ENCODE measurements at places on chromosomes 13 and 19. TPM values are rescaled to one million over a fixed set of nuclear protein-coding genes. Genes with fewer than 3 reads are reported as not detected.

The ACTMAP gene
- total RNA-seq, result 1.1 TPM

GRCh38 chr13:75458696-75459422 lies 23.1 kb downstream of the TBC1D4 start:
- no peaks in the 10 kb centered on the region for H3K4me1 ChIP-seq
- H3K36me3 ChIP-seq, result no peaks in the 10 kb centered on the region
- no peak for DNase-seq
- H3K27ac ChIP-seq, result no peak overlapping the region

DNA sequence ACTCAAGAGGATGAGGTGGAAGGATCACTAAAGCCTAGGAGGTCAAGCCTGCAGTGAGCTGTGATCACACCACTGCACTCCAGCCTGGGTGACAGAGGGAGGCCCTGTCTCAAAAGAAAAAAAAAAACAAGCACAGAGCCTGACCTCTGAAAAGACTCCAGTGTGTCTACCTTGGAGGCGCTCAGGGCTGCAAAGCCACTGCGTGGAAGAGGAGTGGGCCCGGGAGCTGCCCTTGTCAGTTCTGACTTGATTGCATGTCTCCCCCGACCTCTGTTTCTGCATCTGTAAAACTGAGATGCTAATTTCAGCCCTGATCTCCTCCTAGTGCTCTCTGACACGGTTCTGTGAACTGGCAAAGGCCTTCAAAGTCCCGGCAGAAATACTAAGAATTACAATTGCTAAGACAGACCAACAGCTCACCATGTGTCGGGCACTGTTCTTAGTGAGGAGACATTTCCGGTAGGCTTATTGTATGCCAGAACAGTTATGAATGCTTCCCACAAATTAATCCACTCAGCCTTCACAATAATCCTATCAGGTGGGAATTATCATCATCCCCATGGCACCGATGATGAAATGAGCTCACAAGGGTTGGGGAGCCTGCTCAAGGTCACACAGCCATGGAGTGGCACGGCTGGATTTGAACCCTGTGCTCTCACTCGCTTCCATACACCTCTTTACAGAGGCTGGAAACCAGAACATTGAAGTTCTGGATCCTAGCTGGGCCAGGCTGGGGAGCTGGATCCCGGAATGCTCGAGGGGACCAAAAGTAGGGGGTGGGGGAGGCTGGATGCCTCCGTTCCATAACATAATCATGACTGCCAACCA lies 3.5 kb downstream of the AKT2 start:
- no peaks in the 10 kb centered on the region for H3K36me3 ChIP-seq
- no peaks in the 10 kb centered on the region for H3K27me3 ChIP-seq
- DNase-seq, result no peak
- H3K4me1 ChIP-seq, result peaks cover 28% of the 10 kb centered on the region
- H3K4me3 ChIP-seq, result no peak overlapping the region
- H3K27ac ChIP-seq, result no peak overlapping the region

- H3K27me3 ChIP-seq, result no peaks in the 10 kb centered on the region
- H3K27ac ChIP-seq, result no peak overlapping the region
- H3K36me3 ChIP-seq, result no peaks in the 10 kb centered on the region
- no peak for DNase-seq
- H3K4me3 ChIP-seq, result no peak overlapping the region
- no peaks in the 10 kb centered on the region for H3K4me1 ChIP-seq
Observed at GRCh38 chr13:42652642-42653415, 78.9 kb downstream of the TNFSF11 start.

The SCAMP4 gene
- total RNA-seq, result 44.1 TPM

GRCh38 chr19:45376045-45376724 lies 5.8 kb upstream of the ERCC2 start:
- H3K36me3 ChIP-seq, result no peaks in the 10 kb centered on the region
- no peak overlapping the region for H3K4me3 ChIP-seq
- no peak overlapping the region for H3K27ac ChIP-seq
- H3K27me3 ChIP-seq, result no peaks in the 10 kb centered on the region
- H3K4me1 ChIP-seq, result no peaks in the 10 kb centered on the region

The KIR2DL1 gene
- total RNA-seq, result not detected

GRCh38 chr19:48698046-48698445 lies 2.3 kb downstream of the FUT2 start:
- no peaks in the 10 kb centered on the region for H3K4me1 ChIP-seq
- H3K27ac ChIP-seq, result no peak overlapping the region
- no peaks in the 10 kb centered on the region for H3K27me3 ChIP-seq
- no peak overlapping the region for H3K4me3 ChIP-seq

The IL11 gene
- total RNA-seq, result not detected

GRCh38 chr13:48919751-48920150 lies 56.0 kb upstream of the FNDC3A start:
- no peak for DNase-seq
- H3K36me3 ChIP-seq, result no peaks in the 10 kb centered on the region
- no peak overlapping the region for H3K4me3 ChIP-seq
- no peak overlapping the region for H3K27ac ChIP-seq
- no peaks in the 10 kb centered on the region for H3K27me3 ChIP-seq
- no peaks in the 10 kb centered on the region for H3K4me1 ChIP-seq

DNA sequence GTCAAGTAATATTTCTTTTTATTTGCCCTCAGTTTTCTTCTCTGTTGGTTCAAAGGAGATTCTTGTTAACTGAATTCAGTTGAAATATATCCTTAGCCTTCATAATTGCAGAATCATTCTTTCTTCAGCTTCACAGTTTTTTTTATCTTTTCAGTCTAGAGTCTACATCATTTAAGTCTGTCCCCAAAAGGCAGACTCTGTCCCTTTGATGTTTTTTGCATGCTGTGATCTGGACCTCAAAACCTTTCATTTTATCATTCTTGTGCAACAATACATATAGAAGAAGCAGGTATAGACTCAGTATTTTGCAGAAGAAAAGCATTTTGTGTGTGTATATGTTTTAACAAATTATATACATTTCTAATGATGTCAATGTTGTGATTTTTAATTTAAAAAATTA lies 734.8 kb upstream of the GPC6 start:
- no peak for DNase-seq
- H3K36me3 ChIP-seq, result no peaks in the 10 kb centered on the region
- H3K4me1 ChIP-seq, result no peaks in the 10 kb centered on the region
- H3K4me3 ChIP-seq, result no peak overlapping the region
- H3K27me3 ChIP-seq, result no peaks in the 10 kb centered on the region
- H3K27ac ChIP-seq, result no peak overlapping the region

DNA sequence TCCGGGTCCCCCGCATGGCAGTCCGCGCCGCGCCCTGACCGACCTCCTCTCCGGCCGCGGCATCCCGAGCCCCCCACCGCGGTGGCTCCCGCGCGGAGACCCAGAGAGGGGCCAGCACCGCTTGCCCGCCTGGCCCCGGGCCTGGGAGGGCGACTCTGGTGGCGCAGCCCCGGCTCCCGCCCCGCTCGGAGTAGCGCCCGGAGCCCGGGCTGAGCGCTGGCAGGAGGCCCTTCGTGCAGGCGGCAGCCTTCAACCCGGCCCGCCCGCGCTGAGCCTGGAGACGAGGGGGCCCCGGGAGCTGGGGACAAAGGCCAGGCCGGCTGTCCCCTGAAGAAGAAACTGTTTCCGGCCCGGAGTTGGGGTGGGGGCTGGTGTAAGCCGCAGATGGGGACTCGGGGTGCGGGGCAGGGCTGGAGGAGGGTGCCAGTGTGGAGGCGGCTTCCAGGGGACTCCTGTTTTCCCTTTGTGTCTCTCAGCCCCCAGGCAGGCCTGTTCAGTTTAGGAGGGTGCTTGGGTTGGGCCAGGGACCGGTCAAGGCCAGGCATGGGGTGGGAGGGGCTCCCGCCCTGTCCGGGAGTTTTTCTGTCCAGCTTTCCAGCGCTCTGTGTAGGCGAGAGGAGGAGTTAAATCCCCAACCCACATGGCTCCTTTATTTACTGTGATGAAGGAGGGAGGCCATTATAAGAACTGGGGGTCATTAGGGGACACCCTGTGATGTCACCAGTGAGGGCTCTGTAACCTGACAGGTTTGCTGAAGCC lies 935 bp downstream of the LRP3 start:
- H3K4me1 ChIP-seq, result peaks cover 13% of the 10 kb centered on the region
- DNase-seq, result no peak
- peak overlapping the region; percentile 84 for H3K4me3 ChIP-seq
- H3K36me3 ChIP-seq, result peaks cover 5% of the 10 kb centered on the region
- H3K27ac ChIP-seq, result no peak overlapping the region
- no peaks in the 10 kb centered on the region for H3K27me3 ChIP-seq

GRCh38 chr19:15448778-15449619 lies 757 bp downstream of the WIZ start:
- H3K27me3 ChIP-seq, result no peaks in the 10 kb centered on the region
- H3K36me3 ChIP-seq, result no peaks in the 10 kb centered on the region
- H3K4me3 ChIP-seq, result peak overlapping the region; percentile 84
- no peak for DNase-seq
- peaks cover 56% of the 10 kb centered on the region for H3K4me1 ChIP-seq

GRCh38 chr13:32893176-32893575 lies 123.0 kb upstream of the KL start:
- no peaks in the 10 kb centered on the region for H3K27me3 ChIP-seq
- H3K4me3 ChIP-seq, result no peak overlapping the region
- H3K27ac ChIP-seq, result no peak overlapping the region
- no peak for DNase-seq

DNA sequence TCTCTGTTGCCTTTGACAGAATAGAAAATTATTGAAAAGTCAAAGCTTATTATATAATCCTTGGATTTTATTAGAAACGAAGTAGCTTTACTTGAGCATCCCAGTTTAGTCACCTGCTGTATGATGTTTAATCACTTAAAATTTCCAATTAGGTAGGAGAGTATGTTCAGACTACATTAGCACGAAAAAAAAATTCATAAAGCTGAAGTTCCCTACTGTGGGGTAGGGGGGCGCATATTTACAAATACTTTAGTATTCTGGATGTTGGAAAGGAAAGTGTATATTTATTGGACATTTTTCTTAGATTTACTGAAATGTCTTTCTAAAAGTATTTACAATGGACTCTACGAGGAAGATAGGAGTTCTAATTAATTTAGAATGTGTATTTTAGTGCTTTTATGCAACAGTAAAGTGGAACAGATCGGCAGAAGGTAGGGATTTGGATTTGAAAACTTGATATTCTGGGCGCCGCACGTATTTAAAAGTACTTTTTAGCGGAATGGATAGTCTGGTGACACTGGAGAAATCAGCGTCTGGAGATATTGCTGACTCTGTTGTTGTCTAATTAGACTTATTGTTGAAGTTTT lies 1.9 kb downstream of the CDK8 start:
- H3K36me3 ChIP-seq, result no peaks in the 10 kb centered on the region
- no peaks in the 10 kb centered on the region for H3K27me3 ChIP-seq
- H3K4me1 ChIP-seq, result peaks cover 7% of the 10 kb centered on the region
- DNase-seq, result no peak

Measured in thoracic aorta (tissue), 2 donors.